Hematopoietic multipotent progenitor cell (in vitro differentiated cells): ENCODE measurements at places on chromosomes 4 and X. TPM values are rescaled to one million over a fixed set of nuclear protein-coding genes. Genes with fewer than 3 reads are reported as not detected.

GRCh38 chr4:100042711-100043110, 92.6 kb upstream of the H2AZ1 start:
- no peak for DNase-seq

GRCh38 chrX:10519278-10519677, 101.1 kb downstream of the MID1 start:
- no peak for DNase-seq

SETD7 gene
- 8.1 TPM for total RNA-seq

GRCh38 chr4:168832763-168833575, 177.1 kb downstream of the CBR4 start:
- no peak for DNase-seq

HSFX2 gene
- not detected for total RNA-seq

NEIL3 gene
- 1.3 TPM for total RNA-seq

- DNase-seq: no peak
Observed at GRCh38 chr4:86291180-86291579, 68.7 kb downstream of the MAPK10 start.

DNA sequence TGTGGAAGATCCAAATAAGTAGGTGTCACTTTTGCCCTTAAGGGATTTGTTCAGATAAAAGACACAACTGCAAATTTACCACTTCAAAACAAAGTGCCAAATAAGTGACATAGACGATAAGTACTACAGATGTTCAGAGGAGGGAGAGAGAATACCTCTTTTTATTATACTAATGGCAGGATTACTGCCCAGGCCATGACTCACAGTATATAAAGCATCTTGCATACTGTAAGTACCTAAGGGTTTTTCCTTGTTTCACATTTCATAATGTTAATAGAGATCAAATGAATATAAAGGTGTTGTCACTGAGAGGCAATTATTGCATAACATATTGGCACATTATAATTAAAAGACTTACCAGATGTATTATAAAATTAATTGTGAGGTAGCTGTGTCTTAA, 46.4 kb downstream of the PTPN13 start:
- no peak for DNase-seq

DNA sequence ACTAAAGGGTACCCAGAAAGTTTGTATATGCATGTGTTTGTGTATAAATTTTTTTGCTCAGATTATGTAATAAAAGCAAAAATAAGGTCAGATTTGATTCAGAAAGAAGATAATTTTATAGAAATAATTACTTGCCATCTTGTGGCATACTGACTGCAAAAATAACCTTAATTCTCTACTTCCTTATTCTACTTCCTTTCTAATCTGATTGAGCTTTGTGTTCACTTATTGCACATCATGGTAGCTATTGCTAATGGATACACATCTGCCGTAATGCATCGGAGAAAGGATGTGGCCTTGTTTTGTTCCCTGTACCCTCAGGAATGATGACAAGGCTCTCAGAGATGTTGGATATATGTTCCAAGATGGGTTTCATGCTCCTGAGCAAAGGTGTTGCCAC, 10.5 kb upstream of the GNPDA2 start:
- no peak for DNase-seq

DNA sequence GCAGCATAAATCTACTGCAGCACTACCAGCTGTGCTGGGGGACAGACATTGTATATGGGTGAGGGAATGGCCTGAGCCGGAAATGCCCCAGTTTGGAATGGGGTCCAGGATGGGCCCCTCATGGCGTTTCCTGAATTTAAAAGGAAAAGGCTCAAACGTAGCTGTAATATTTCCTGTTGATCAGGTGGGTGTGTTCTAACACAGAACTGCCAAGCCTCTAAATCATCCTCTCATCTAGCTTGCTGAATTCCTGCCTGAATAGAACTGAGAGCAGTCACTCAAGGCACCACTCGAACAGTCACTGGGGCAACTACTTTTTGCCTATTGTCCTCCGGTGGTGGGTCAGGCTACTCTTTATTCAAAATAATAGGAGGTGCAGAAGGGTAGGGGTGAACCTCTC, 28.7 kb downstream of the ADH6 start:
- DNase-seq: no peak

CT83 gene
- total RNA-seq: not detected

DNA sequence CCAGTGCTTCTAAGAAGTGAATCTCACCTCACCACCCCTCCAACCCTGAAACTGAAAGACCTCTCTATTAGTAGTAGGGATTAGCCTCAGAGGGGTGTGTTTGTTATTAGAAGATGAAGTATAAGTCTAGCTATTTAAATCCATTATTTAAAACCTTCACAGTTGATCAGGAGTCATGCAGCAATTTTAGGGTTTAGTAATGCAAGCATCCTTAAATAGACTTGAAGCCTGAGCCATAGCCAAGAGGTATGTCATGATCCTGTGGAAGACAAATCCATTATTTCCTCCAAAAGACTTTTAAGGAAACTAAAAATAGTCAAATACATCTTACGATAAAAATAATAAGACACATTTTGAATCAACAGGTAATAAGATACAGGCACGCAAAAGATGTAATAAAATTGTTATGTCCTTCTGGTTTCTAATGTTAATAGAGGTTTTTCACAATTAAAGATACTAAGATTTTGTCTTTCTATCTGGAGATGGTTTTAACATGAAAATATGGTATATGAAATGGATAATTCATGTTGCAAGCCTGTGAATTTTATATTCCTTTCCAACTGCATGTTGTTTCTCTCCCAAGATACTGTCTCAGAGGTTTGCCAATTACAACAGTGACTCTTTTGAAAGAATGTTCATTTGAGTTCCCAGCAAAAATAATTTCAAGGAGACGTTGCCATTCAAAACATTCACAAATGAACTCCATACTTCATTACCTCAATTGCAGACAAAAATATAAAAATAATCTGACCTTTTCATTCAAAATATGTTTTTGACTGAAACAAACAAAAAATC, 68.0 kb downstream of the LUZP4 start:
- no peak for DNase-seq

GRCh38 chr4:88606832-88607231, 14.6 kb downstream of the HERC3 start:
- DNase-seq: no peak

SPANXN3 gene
- not detected for total RNA-seq

DNA sequence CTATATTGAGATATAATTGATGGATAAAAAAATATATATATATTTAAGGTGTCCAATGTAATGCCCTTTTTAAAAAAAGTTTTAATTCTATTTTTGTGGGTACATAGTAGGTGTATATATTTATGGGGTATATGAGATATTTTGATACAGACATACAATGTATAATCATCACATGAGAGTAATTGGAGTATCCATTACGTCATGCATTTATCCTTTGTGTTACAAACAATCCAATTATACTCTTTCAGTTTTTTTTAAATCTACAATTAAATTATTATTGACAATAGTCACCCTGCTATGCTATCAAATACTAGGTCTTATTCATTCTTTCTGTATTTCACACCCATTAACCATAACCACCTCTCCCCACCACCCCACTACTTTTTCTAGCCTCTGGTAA, 66.3 kb upstream of the DIPK2B start:
- DNase-seq: no peak

DNA sequence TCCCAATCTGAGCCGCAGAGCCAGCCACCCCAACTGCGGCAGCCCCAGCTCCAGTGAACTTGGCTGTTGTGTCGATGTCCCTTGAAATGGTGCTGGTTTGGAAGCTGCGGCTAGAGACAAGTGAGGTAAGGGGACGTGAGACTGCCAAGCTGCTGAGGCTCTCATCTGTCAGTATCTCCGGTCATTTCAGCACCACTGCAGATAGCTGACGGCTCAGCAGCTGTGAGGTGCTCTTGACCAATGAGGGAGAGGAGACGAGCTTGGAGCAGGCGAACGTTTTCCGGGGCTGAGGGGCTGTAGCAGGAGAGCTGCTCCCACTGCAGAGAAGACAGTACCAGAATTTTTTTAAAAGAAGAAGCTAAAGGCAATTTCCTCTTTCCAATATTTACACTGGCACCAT, 175.5 kb upstream of the CASK start:
- no peak for DNase-seq
